ENCODE measurements at places on chromosomes 16 and 17.

GRCh38 chr16:77234611-77235010, 35.4 kb downstream of the SYCE1L start:
- no peak for DNase-seq

- DNase-seq, result no peak
Observed at GRCh38 chr17:32016231-32016630, 9.0 kb downstream of the LRRC37B start.

GRCh38 chr16:23710504-23710903, 2.5 kb downstream of the ERN2 start:
- no peak for DNase-seq

DNA sequence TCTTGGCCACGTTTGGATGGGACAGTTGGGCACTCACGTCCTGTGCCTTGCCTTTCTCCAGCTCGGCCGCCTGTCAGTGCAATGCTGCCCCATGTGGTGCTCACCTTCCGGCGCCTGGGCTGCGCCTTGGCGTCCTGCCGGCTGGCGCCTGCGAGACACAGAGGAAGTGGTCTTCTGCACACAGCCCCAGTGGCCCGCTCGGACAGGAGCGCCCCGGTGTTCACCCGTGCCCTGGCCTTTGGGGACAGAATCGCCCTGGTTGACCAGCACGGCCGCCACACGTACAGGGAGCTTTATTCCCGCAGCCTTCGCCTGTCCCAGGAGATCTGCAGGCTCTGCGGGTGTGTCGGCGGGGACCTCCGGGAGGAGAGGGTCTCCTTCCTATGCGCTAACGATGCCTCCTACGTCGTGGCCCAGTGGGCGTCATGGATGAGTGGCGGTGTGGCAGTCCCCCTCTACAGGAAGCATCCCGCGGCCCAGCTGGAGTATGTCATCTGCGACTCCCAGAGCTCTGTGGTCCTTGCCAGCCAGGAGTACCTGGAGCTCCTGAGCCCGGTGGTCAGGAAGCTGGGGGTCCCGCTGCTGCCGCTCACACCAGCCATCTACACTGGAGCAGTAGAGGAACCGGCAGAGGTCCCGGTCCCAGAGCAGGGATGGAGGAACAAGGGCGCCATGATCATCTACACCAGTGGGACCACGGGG, 7.1 kb downstream of the ACSF3 start:
- DNase-seq, result no peak

- DNase-seq, result no peak
Observed at GRCh38 chr17:79202480-79202879, 127.9 kb downstream of the ENGASE start.

DNA sequence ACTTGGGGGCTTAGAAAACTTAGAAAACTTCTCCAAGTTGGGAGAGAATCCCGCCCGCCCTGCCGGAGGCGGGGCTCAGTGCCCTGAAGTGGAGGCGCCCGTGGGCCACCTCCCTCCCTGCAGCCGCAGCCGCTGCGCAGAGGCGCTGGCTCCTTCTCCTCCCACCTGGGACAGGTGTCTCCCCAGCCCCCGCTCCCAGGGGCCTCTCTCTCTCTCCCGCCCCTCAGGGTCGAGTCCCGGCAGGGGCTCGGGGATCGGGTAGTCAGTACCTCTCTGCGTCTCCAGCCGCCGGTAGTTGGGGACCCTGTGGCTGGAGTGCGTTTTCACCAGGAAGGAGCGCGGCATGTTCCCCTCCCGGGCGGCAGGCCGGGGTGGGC, 257 bp downstream of the SNAI3 start:
- DNase-seq, result no peak

DNA sequence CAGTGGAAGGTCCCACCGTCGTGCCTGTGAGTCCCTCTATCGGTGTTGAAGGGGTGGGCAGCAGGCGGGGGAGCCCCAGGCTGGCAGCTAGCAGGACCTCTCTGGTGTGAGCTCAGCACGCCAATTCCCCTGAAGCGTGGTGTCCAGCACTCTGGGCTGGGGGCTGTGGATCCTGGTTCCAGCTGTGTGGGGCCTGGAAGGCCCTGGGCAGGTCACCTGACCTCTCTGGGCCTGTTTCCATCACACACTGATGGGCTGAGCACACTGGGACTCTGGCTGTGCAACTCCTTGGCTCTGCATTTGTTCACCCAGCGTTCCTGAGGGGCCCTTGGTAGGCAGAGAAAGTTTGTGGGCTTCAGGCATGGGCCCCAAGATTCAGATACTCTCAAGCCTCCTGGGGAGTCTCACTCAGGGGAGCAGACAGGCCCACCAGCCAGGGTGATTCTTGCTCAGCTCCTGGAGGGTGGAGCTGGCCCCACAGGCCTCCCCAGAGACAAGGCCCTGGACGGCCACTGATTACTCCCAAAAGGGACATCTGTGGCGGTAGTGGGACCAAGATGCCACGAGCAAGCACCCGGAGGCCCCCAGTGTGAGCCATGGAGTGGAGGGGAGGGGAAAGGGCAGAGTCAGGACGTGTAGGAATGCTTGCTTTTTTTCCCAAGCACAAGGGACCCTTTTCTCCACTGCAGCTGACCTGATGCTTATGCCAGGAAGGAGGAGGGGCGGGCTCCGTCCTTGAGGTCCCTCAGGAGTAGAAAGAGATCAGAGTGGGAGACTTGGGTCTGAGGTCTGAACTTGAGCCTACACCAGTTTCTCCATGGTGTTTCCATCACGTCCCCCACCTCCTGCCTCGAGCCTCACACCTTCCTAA, 8.5 kb downstream of the SCGB1C2 start:
- no peak for DNase-seq

GRCh38 chr17:4560837-4561256, 470 bp upstream of the GGT6 start:
- no peak for DNase-seq

GRCh38 chr17:27049104-27049784, 244.7 kb upstream of the WSB1 start:
- no peak for DNase-seq

DNA sequence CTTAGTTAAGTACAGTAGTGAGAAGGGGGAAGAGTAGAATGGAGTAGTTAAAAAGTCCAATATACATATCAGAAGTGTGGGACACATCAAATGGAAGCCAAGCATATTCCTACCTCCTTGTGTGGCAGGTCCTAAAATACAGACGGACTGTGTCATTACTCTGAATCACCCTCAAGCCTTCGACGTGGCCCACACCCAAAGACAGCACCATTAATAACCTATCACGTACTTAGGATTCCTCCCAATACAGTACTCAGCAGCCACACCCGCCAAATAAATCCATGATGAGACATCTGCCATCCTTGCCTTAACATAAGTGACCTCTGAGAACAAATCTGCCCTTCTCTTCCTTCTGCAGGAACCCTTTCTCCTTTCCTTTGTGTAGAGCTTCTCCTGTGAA, 38.9 kb downstream of the UBE2G1 start:
- peak; percentile 26 for DNase-seq

DNA sequence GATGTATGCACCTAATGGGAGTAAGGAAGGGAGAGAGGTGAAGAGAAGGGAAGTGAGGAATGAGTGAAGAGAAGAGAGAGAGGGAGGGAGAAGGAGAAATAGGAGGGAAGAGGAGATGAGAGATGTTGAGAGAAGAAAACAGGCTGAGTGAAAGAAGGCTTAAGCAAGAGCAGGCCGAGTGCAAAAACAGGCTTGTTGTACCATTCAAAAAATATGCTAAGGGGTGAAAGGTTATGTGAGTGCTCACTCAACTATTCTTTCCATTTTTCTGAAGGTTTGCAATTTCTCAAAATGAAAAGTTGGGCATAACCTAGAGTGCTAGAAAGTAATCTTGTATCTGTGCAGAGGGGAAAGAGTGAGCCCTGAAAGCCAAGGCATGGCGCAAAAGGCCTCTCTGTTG, 22.9 kb downstream of the RPGRIP1L start:
- DNase-seq, result no peak

- DNase-seq, result no peak
Observed at GRCh38 chr17:56982312-56982711, 4.4 kb downstream of the SCPEP1 start.

DNA sequence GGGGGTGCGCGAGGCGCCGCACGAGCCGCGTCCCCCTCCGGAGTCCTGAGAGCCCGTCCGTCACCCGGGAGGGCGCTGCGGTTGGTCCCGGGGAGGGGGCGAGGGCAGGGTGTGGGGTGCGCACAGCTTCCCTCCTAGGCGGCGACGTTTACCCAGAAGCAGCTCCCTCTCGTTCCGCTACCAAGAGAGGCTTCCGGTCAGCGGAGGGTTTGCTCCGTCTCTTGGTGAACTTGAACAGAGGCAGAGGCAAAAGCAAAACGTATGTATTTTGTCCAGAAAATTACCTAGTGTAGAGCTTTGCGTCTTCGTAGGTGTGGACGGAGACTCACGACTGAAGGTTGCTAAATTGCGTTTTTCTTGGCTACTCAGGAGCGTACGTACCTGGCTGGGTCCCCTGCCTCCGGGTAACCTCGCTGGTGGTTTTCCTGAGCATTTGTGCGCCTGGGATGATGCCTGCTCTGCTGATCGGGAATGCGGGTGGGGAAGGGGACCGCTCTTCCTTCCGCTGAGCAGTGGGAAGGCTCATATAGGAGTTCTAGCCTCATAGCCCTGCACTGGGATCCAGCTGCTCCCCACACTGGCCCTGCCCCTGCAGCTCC, 833 bp downstream of the WSCD1 start:
- no peak for DNase-seq

GRCh38 chr17:51044976-51045375, 75.7 kb downstream of the SPAG9 start:
- DNase-seq, result no peak

GRCh38 chr17:17966399-17966798, 5.8 kb downstream of the TOM1L2 start:
- DNase-seq, result no peak

GRCh38 chr16:71658771-71659170, 32.8 kb downstream of the MARVELD3 start:
- DNase-seq, result no peak

Measured in HFF-Myc (cell line).